ENCODE measurements at places on chromosomes 2 and 18.

DNA sequence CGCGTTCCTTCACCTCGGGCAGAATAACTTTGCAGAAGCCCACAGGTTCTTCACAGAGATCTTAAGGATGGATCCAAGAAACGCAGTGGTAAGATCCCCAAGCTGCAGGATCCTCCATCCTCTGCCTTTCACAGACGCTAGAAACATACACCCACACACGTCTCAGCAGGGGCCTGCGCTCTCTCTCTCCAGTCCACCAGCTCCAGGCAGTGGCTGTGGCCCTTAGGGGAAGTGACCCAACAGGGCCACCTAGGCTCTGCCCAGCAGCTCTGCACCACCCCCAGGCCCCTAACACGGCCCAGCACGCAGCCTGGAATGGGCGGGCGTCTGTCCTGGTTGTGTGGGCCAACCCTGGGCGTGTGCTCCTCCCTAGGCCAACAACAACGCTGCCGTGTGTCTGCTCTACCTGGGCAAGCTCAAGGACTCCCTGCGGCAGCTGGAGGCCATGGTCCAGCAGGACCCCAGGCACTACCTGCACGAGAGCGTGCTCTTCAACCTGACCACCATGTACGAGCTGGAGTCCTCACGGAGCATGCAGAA lies 40.4 kb downstream of the ADI1 start:
- no peak for DNase-seq

- DNase-seq = no peak
Measured at GRCh38 chr2:105431367-105432043, 32.7 kb upstream of the FHL2 start.

- DNase-seq = no peak
Measured at GRCh38 chr2:20429528-20429927, 17.3 kb upstream of the RHOB start.

DNA sequence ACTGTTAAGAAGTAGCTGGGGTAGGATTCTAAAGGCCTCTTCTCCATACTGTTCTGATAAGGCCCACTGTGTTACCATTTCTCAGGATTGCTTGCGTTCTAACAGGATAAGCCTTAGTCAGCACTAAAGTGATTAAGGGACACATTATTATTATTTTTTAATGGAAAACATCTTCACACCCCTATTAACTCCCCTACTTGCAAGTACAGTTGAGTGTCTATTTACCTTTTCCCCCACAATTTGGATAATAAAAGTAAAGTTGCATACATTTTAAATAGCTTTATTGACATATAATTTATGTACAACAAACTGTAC lies 9.0 kb downstream of the REL start:
- DNase-seq = no peak

DNA sequence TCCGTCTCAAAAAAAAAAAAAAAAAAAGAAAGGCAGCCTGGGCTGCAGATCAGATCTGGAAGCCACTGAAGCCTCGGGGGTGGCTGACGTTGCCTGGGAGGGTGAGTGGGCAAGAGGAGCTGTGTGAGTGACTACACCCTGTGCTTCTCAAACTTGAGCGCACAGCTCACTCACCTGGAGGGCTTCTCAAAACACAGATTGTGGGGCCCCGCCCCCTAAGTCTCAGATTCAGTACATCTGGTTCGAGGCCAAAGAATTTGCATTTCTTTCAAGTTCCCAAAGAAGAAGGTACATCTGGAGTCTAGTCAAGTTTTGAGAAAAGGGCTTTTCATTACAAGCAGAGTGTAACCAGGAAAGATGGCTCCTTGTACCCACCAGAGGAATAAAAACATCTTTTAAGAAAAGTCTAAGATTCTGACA lies 97.7 kb upstream of the CAB39 start:
- no peak for DNase-seq

DNA sequence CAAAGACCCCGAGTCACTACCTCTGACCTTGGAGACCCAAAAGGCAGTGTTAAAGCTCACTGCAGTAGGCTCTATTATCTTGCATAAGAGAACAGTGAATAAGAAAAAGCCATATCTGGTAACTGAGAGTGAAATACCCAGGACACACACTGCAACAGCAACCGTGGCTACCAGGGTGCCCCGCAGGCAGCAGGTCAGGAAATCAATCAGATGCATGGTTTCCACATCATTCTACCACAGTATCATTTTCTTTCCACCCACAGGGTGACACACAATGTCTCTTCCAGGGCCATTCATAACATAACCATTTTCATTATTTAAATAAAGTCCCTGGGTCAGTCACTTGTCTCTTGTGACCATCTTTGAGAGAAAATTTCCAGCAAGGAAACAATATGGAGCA lies 131.3 kb downstream of the CCBE1 start:
- DNase-seq = no peak

GRCh38 chr2:26873286-26873983 lies 25.5 kb downstream of the DPYSL5 start:
- DNase-seq = no peak

DNA sequence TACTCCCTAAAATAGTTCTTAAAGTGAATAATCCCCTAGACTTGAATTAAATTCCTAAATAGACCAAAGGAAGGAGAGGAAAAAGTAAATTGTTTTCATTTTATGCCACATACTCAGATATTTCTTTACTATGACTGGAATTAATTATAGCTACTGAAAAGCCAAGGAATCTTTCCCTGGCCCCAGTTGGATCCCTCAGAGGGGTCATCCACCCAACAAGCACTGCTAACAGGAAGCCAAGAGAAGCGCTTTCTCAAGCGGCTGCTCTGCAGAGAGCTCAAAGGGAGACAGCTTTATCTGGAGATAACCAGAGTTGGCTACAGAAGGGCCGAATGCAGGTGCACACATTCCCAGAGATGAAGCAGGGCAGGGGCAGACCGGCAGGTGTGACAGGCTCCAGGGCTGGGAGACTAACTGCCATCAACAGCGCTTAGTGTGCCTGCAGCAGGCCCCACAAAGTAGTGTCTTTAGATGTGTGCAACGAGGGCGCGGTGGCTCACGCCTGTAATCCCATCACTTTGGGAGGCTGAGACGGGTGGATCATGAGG lies 51.1 kb downstream of the POLR1A start:
- DNase-seq = no peak

DNA sequence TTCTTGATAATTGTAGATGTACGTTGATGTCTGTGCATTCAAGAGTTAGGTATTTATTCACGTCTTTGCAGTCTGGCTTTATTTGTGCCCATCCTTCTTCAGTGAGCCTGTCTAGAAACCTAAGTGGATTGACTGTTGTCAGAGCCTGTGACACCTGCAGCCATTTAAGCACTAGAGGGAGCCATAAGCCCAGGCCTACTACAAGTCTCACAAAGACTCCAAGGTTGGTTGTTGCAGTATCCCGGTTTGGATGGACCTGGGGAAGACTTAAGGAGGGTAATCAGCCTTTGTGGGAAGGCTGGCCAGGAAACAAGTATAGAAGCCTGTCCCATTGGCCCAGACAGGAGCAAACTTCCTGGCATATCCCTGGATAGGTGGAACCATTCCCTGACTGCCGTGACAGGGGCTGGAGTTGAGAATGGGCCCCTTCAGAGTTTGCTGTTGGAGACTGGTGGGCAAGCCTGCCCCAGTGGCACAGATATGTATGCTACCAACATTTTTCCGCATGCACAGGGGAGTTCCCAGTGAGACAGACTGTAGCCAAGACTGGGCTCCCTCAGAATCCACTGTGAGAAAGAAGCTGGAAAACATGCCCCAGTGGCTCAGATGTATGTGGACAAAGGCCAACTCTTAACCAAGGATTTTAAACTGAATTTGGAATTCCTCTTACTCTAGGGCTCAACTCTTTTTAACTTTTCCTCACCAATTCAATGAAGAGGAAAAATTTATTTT lies 9.3 kb upstream of the LRRC30 start:
- no peak for DNase-seq

DNA sequence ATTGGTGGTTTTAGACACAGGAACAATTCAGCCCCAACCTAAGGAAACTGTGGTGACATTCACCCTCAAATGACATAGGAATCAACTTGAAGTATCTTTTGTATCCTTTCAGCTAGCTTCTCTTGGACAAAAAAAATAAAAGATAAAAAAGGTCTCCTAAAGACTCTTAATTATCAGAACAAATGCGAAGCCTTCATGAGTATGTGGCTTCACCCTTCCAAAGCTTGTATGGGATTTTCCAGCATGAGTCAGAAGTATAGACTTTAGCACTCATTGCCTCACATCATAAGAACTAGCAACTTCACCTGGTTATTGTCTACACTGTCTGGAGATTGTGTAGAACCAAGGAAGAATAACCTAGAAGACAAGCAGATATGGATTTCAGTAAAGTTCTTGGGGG lies 135.4 kb downstream of the LAMA3 start:
- no peak for DNase-seq

- no peak for DNase-seq
Measured at GRCh38 chr2:76958749-76959148, 563.4 kb downstream of the LRRTM4 start.

DNA sequence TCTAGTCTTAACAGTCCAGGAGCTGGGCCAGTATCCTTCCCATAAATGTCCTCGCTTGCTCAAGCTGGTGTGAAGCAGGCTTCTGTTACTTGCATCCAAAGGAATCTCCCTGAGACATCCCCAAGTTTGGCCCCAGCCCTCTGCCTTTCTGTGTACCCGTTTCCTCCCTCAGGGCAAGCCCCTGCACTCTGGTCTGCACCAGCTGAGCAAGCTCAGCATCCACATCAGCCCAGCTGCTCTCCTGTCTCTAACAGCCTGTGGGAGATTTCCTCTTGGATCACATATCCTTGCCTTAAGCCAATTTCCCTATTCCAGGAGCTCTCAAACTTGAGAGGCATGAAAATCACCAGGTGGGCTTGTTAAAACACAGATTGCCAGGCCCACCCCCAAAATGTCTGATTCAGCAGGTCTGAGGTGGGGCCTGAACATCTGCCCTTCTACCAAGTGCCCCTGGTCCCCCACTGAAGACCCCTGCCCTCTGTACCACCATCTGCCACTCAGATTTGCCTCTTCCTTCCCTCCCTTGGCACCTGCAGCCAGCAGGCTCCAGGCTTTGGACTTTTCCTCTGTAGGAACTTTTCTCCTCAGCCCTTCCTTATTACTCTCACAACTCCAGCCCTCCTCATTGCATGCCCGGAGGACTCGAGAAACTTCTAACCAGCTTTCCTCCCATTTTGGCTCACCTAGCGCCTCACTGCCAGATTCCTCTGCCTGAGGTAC lies 32.1 kb downstream of the REEP1 start:
- DNase-seq = no peak

DNA sequence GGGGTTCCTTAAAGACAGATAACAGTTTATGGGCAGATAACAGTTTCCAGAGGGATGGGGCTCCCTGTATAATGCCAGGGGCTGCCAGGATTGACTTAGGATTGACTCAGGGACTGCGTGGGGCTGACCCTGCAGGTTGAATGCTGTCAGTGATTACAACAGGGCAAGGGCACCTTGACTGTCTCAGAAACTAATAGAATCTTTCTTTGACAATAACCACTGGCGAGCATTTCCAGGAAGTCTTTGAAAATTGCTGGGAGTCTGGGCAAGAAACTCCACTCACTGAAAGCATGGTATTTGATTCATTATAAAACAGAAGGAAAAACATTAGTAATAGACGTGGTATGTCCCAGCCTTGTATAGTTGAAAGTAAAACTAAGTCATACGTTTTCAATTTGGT lies 101.0 kb downstream of the GPD2 start:
- DNase-seq = no peak

GRCh38 chr18:63820694-63821093 lies 45.5 kb downstream of the SERPINB7 start:
- no peak for DNase-seq

DNA sequence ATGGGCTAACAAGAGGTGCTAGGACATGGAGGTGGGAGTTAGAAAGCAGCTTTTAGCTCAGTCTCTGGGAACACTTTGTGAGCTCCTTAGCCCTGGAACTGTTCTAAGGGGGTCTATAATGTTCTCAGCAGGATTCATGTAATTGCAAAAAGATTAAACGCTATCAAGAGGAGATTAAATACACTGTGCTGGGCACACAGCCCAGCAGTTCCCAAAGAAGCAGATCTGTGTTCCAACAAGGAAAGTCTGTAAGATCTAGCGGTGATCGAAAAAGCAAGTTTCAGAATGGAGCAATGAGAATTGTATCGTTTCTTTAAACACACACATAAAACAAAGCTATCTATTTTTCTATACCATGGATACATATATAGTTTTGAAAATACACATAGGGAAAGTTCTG lies 2.4 kb upstream of the ARID5A start:
- no peak for DNase-seq

Measured in SIG-M5 (cell line).